Right lobe of liver (tissue), 6 donors: ENCODE measurements at places on chromosomes 5 and 9. TPM values are rescaled to one million over a fixed set of nuclear protein-coding genes. Genes with fewer than 3 reads are reported as not detected.

DNA sequence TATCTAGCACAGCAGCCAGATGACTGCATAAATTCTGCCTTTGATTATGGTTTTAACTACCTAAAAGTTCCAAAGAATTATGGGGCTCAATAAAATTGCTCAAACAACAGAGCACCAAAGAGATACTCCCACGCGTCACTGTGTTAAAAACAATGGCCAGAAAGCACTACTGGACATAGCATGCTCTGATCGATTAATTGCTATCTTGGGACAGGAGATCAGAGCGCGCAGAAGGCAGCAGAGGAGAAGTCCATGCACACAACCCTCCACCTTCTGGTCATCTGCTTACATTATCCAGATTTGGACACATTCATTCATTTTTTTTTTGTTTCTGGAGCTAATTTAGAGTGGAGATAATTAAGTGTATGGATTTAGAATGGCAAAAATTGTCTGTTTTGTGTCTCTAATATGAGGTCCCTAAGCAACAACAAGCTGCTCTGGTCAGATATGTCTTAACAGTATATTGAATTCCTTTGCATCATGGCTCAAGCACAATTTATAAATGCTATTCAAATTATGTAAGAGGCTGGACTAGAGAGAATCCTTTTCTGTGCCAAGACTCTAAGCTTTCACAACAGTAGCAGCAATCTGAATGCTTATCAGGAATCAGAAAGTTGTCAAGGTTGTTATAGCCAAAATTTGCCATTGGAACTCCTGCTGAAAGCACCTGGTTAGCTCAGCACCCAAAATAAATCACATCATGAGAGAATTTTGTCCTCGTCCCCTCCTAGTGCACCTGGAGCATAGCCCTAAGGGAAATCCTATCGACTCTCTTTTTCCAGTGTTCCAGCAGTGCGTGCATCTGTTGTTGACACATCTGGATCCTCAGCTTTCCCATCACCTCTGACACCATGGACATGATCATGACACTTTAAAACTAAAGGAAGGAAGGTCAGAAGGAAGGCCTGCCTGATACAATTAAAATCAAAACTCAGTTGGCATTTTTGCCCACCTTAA lies 98.6 kb upstream of the HMHB1 start:
- H3K4me3 ChIP-seq, result no peak overlapping the region
- H3K4me1 ChIP-seq, result no peaks in the 10 kb centered on the region

The HAND1 gene
- not detected for total RNA-seq

The OR1J2 gene
- not detected for total RNA-seq

- H3K4me3 ChIP-seq, result no peak overlapping the region
- no peaks in the 10 kb centered on the region for H3K4me1 ChIP-seq
- no peaks in the 10 kb centered on the region for H3K27me3 ChIP-seq
- H3K27ac ChIP-seq, result peak overlapping the region; percentile 37
- DNase-seq, result peak; percentile 79
- no peaks in the 10 kb centered on the region for H3K36me3 ChIP-seq
Observed at GRCh38 chr5:135310328-135310989, 88.6 kb downstream of the MACROH2A1 start.

The JAKMIP2 gene
- 0.37 TPM for total RNA-seq

DNA sequence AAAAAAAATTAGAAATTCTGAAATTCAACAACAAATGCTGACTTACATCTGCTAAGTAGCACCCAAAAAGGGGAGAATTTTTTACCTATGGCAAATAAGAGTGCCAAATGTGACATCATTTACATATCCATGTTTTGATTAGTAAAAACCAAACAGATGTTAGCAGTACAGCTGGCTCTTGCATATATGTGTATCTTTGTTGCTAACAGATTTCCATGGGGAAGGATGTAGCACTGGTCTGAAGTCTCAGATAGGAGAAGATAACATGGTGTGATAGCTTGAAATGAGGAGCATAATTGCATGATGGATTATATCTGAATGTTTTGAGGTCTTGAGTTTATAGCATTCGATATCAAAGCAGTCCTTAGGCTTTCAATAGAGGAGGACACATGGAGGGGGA lies 17.5 kb downstream of the PIK3R1 start:
- H3K27me3 ChIP-seq, result no peaks in the 10 kb centered on the region
- H3K4me1 ChIP-seq, result peaks cover 78% of the 10 kb centered on the region
- no peak overlapping the region for H3K4me3 ChIP-seq
- DNase-seq, result no peak
- peaks cover 7% of the 10 kb centered on the region for H3K36me3 ChIP-seq

GRCh38 chr9:114339130-114339908 lies 9.7 kb downstream of the ORM2 start:
- no peaks in the 10 kb centered on the region for H3K4me1 ChIP-seq
- H3K4me3 ChIP-seq, result no peak overlapping the region
- H3K36me3 ChIP-seq, result peaks cover 49% of the 10 kb centered on the region

The GPR151 gene
- total RNA-seq, result not detected

DNA sequence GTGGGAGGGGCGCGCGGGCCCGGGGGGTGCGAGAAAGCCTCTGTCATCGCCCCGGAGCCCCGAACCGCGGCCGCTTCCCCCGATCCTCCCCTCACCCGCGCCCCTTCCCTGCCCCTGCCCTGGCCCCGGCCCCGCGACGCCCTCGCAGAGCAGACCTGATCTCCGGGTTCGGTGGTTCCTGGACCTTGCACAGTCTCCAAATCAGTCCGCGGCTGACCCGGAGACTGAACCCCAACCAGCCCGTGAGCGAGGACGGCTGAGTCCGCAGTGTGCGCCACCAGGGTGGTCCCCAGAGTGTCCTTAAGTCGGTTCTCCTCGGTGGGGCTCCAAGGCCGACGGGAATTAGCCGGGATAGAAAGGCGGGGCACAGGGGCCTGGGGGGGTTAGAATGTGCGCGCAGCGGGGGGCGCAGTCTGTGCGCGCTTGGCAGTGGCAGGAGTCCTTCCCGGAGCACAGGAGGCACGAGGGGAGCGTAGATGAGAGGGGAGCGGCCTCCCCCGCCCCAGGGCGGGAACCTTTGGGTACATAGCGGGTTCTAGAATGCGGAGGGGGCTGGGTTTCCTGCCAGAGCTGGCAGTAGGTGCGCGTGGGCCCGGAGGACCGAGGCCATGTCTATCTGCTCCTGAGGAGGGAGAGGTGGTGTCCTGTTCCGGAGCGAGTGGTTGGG lies 779 bp downstream of the PKN3 start:
- peak overlapping the region; percentile 45 for H3K27ac ChIP-seq
- DNase-seq, result peak; percentile 59
- no peaks in the 10 kb centered on the region for H3K36me3 ChIP-seq
- no peaks in the 10 kb centered on the region for H3K27me3 ChIP-seq

DNA sequence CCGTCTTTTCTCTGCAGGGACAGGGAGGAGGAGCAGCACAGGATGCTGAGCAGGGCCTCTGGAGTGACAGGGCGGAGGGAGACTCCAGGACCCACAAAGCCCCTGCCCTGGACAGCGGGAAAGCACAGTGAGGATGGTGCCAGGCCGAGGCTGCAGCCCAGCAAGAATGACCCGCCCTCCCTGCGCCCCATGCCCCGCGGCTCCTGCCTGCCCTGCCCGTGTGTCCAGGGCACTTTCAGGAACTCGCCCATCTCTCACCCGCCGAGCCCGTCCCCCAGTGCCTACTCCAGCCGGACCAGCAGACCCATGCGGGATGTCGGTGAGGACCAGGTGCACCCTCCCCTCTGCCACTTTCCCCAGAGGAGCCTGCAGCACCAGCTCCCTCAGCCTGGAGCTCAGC lies 9.1 kb upstream of the EXOC3 start:
- H3K27ac ChIP-seq, result no peak overlapping the region
- no peaks in the 10 kb centered on the region for H3K36me3 ChIP-seq
- no peak for DNase-seq
- H3K4me3 ChIP-seq, result no peak overlapping the region
- H3K4me1 ChIP-seq, result no peaks in the 10 kb centered on the region

DNA sequence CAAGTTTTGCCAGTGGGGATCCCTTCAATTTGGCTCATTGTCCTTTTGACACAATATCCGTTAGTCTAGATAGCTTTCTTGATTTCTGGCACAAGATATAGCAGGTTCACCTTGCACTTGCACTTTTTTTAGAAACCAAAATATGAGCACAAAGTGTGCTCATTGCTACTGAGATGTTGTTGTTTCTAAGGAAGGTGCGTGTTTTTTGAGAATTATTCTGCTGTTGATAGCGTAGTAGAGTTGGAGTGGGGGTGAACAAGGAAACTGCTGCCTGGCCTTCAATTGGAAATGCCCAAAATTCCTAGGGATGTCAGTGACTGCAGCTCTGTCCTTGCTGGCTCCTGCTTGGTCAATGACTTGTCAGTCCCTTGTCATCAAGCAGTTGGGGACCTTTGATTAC lies 73.3 kb downstream of the TLE4 start:
- no peaks in the 10 kb centered on the region for H3K36me3 ChIP-seq
- no peaks in the 10 kb centered on the region for H3K27me3 ChIP-seq
- H3K4me3 ChIP-seq, result no peak overlapping the region
- DNase-seq, result no peak
- no peak overlapping the region for H3K27ac ChIP-seq
- no peaks in the 10 kb centered on the region for H3K4me1 ChIP-seq

GRCh38 chr5:22352493-22352892 lies 500.7 kb downstream of the CDH12 start:
- H3K27me3 ChIP-seq, result no peaks in the 10 kb centered on the region
- H3K4me1 ChIP-seq, result no peaks in the 10 kb centered on the region
- no peaks in the 10 kb centered on the region for H3K36me3 ChIP-seq
- no peak for DNase-seq
- H3K27ac ChIP-seq, result no peak overlapping the region

DNA sequence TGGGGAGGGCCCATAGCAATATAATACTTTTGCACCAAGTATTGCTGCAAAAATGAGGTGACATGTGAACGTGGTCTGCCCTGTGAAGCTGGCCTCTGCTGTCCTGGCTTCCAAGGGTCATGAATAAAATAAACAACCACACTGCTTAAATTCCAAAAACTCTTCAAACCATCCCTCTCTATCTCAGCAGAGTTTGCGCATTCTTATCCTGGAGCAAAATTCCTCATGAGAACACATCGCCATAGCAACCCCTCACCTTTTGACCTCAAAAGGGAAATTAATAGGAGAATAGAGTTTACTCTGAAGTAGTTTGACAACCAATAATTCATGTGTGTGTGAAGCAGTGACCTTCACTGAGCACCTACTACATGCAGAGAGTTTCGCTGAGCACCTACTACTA lies 342.9 kb downstream of the SPOCK1 start:
- H3K36me3 ChIP-seq, result no peaks in the 10 kb centered on the region
- H3K4me1 ChIP-seq, result no peaks in the 10 kb centered on the region
- H3K27ac ChIP-seq, result no peak overlapping the region
- H3K4me3 ChIP-seq, result no peak overlapping the region
- no peaks in the 10 kb centered on the region for H3K27me3 ChIP-seq

- H3K4me1 ChIP-seq, result no peaks in the 10 kb centered on the region
- no peak for DNase-seq
- no peak overlapping the region for H3K27ac ChIP-seq
- H3K4me3 ChIP-seq, result no peak overlapping the region
- H3K36me3 ChIP-seq, result no peaks in the 10 kb centered on the region
Observed at GRCh38 chr5:96610747-96611146, 51.4 kb upstream of the CAST start.

DNA sequence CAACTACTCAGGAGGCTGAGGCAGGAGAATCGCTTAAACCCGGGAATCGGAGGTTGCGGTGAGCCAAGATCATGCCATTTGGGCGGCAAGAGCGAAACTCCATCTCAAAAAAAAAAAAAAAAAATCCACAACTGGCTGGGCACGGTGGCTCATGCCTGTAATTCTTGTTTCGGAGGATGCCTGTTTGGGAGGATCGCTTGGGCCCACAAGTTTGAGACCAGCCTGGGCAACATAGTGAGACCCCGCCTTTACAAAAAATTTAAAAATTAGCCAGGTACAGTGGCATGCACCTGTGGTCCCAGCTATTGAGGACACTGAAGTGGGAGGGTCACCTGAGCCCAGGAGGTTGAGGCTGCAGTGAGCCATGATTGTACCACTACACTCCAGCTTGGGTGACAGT lies 1.9 kb upstream of the EIF4EBP3 start:
- peaks cover 9% of the 10 kb centered on the region for H3K4me1 ChIP-seq
- H3K27me3 ChIP-seq, result no peaks in the 10 kb centered on the region
- no peak for DNase-seq
- no peaks in the 10 kb centered on the region for H3K36me3 ChIP-seq
- H3K27ac ChIP-seq, result no peak overlapping the region
- H3K4me3 ChIP-seq, result no peak overlapping the region

The CATSPER3 gene
- total RNA-seq, result not detected

DNA sequence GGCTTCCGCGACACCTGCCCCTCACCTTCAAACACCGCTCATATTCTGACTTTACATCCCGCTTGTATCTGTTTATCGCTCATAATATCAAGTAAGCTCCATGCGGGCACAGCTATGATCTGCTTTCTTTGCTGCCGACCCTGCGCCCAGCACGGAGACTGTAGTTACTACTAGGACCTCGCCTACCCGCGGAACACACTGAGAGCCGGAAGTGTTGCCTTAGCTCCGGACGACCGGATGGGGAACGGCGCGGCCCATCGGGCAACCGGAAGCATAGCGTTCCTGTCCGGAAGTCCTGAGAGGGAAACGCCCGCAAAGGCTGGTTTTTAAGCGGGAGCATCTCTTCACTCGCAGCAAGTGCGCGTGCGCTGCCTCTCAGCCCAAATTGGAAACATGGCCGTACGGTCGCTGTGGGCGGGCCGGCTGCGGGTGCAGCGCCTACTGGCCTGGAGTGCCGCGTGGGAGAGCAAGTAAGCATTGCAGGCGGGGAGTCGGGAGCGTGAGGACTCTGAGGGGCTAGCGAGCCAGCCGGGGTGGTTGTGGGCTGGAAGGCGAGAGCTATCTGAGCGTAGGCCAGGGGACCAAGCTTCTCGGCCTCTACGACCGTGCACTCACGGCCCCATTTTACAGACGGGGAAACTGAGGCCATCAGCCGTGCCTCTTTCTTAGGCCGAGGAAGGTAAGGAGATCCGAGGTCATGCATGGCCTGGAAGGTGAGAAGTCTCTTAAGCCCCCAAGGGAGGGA lies at the start of gene GRPEL2:
GRPEL2 (plus strand) TSS at position 353 of the 745 bp plus-strand sequence; CDS start at position 394, 41 bp downstream.
- H3K4me1 ChIP-seq, result no peaks in the 10 kb centered on the region
- H3K27ac ChIP-seq, result peak within 1 kb of the TSS; percentile 17
- peaks cover 19% of the 10 kb centered on the region for H3K36me3 ChIP-seq
- H3K27me3 ChIP-seq, result no peaks in the 10 kb centered on the region

DNA sequence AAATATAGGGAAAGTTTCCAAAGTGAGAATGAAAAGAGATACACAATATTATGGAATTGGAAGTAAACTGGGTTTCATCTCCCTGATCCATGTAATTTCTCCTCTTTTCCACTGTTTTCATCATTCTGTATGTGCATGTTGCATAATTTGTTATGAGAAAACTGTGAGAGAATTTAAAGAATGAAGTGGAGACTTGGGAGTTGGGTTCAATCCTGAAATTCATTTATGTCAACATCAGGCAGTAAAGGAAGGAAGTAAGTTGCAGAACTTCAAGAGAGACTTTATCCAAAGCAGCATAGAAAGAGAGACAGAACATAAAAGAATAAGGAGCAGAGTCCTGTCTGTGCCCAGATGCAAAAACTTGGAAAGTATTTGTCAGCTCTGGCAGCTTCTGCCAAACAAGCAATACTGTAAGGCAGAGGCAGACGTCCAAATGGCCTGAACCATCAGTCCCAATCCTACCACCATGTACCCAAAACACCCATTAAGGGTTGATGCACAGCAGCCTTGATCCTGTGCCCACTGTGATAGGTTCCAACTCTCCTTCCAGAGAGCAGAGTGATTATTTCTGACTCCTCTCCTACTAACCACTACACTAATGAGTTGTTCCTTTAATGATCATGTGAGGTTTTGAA lies 425.3 kb upstream of the CDH6 start:
- no peak for DNase-seq
- H3K36me3 ChIP-seq, result no peaks in the 10 kb centered on the region
- no peaks in the 10 kb centered on the region for H3K4me1 ChIP-seq
- no peak overlapping the region for H3K27ac ChIP-seq
- no peak overlapping the region for H3K4me3 ChIP-seq

GRCh38 chr5:128135286-128135685 lies 51.7 kb downstream of the SLC12A2 start:
- H3K36me3 ChIP-seq, result no peaks in the 10 kb centered on the region
- H3K4me1 ChIP-seq, result no peaks in the 10 kb centered on the region
- no peaks in the 10 kb centered on the region for H3K27me3 ChIP-seq
- no peak overlapping the region for H3K27ac ChIP-seq

The DNAJB5 gene
- 1.1 TPM for total RNA-seq

The ALAD gene
- 38.5 TPM for total RNA-seq
